ENCODE measurements at places on chromosomes 1 and 21. TPM values are rescaled to one million over a fixed set of nuclear protein-coding genes. Genes with fewer than 3 reads are reported as not detected.
A peak's percentile ranks its signal among the peaks of the same experiment; 100 is the strongest.

- no peak for DNase-seq
These were observed 25.9 kb downstream of the A3GALT2 start for GRCh38 chr1:33295023-33295422.

DNA sequence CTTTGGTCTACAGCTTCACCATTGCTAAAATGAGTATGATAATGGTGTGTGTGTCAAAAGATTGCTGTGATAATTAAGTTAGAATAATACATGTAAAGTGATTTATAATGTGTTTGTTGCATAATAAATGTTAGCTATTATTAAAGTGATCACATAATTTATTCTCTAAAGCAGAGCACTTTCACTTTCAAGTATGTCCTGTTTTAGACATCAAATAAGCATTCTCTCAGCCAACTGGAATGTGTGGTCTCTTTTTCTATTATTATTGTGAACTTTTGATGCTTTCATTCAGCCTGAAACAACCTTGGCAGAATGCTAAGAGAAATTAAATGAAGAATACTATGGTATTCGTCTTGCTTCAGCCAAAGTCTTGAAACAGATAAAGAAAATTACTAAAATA, 102.8 kb upstream of the COL11A1 start:
- DNase-seq = no peak

- no peak for DNase-seq
These were observed 142.4 kb downstream of the PLPP3 start for GRCh38 chr1:56436912-56437417.

GRCh38 chr1:211596418-211597181, 17.6 kb upstream of the SLC30A1 start:
- DNase-seq = no peak

Gene AKT3
- total RNA-seq = 18.7 TPM

GRCh38 chr1:222950892-222951291, 136.1 kb downstream of the DISP1 start:
- peak; percentile 87 for DNase-seq

- no peak for DNase-seq
These were observed 31.9 kb downstream of the PTGER3 start for GRCh38 chr1:71015745-71016144.

DNA sequence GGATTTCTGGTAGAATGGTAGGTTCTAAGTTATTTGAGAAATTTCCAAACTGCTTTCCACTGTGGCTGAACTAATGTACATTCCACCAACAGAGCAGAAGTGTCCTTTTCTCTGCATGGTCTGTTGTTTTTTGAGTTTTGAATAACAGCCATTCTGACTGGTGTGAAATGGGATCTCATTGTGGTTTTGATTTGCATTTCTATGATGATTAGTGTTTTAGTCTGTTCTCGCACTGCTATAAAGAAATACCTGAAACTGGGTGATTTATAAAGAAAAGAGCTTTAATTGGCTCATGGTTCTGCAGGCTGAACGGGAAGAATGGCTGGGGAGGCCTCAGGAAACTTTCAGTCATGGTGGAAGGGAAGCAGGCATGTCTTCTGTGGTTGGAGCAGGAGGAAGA, 80.3 kb downstream of the SDCCAG8 start:
- DNase-seq = no peak

GRCh38 chr1:52659851-52660596, 27.1 kb downstream of the SHISAL2A start:
- peak; percentile 20 for DNase-seq

Gene CNR2
- not detected for total RNA-seq

GRCh38 chr1:165854101-165854845, 26.9 kb downstream of the UCK2 start:
- DNase-seq = no peak

Gene COL16A1
- total RNA-seq = 5.0 TPM

- peak; percentile 48 for DNase-seq
These were observed 100.9 kb upstream of the RUNX3 start for GRCh38 chr1:25030674-25031589.

Gene F5
- total RNA-seq = not detected

GRCh38 chr1:149936992-149937705, 470 bp upstream of the MTMR11 start:
- DNase-seq = peak; percentile 96

Gene S100A9
- total RNA-seq = 482 TPM

- DNase-seq = no peak
These were observed 836 bp downstream of the OLFML3 start for GRCh38 chr1:113980110-113980509.

All from PC-3 (cell line).